ENCODE measurements at places on chromosomes 13 and 19.
A peak's percentile ranks its signal among the peaks of the same experiment; 100 is the strongest.

GRCh38 chr19:4844348-4845179 is 13.1 kb upstream of the TICAM1 start:
- no peak for DNase-seq

DNA sequence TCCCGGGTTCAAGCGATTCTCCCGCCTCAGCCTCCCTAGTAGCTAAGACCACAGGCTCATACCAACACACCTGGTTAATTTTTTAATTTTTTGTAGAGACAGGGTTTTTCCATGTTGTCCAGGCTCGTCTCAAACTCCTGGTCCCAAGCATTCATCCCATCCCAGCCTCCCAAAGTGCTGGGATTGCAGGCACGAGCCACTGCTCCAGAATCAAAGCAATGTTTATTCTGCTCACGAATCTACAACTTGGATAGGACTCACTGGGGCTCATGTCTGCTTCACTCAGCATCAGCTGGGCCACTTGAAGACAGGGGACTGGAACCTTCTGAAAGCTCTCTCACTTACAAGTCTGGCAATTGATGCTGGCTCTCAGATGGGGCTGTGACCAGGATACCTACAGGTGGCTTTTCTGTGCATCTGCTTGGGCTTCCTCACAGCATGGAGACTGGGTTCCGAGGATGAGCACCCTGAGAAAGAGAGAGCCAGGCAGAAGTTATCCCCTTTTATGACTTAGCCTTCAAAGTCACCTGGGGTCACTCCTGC is 8.2 kb upstream of the ZNF792 start:
- no peak for DNase-seq

DNA sequence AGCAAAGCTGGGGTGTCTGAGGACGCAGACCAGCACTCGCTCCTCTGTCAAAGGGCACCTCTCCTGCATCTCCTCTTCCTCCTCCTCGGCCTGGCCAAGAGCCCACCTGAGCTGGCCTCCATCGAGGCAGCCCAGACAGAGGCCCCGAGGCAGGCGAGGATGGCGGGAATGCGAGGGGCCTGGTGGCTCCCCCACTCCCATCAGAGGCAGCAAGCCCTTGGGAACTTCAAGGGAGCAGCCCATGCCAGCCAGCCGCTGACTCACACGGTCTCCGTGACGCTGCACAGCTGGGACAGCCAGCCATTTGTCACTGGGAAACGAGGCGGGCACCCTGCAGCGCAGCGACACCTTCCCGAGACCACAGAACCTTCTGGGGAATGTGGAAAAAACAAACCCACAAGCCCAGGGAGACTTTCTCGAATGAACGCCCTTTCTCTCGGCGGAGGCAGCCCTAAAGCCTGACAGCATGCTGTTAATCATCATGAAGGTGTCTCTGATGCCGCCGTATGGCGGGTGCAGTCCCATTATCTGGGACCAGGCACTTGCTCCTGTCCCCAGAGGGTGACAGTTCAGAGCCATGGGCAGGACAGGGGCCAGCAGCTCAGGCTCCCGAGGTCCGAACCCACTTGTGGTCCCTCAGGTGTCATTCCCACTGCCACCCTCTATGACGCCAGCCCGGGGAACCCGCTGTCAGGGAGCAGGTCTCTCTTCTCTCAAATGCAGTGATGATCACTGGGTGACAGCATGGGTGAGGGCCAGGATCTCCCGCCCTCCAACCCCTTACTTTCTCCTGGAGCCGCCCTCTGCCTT is 53.0 kb downstream of the PEPD start:
- DNase-seq = no peak

GRCh38 chr13:47665043-47665442 is 336.0 kb downstream of the SUCLA2 start:
- no peak for DNase-seq

GRCh38 chr19:42250666-42251531 is 4.0 kb downstream of the ERF start:
- no peak for DNase-seq

DNA sequence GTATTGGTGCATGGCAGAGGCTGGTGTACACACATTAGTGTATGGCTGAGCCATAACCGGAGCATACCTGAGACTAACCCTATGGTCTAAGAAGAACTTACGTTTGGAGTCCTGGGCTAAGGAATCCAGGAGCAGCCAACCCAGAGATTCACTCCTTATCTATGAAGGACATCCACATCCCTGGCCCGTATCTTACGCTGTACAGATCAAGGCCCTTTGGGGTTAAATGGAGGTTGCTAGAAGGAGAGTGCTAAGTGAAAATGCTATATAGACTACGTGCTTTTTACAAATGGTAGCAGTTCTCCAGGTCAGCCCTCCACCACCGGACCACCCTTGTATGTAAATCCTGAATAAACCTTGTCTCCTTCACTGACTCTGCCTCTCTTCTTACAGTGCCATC is 1.9 kb upstream of the SUGT1 start:
- no peak for DNase-seq

- no peak for DNase-seq
Measured at GRCh38 chr13:25116044-25116443, 20.1 kb downstream of the PABPC3 start.

DNA sequence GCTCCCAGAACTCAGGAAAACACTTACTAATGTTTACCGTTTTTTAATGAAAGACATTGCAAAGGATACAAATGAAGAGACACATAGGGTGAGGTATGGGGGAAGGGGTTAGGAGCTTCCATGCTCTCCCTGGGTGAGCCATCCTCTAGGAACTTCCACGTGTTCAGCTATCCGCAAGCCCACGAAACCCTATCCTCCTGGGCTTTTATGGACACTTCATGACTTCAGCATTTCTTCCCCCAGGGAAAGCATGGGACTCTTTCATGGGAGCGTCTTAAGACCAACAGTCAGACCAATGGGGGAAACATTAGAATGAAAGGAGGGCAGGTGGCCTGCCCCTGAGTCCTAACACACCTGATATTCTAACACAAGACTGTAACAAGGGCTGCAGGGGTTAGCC is 6.6 kb upstream of the ESD start:
- DNase-seq = no peak

DNA sequence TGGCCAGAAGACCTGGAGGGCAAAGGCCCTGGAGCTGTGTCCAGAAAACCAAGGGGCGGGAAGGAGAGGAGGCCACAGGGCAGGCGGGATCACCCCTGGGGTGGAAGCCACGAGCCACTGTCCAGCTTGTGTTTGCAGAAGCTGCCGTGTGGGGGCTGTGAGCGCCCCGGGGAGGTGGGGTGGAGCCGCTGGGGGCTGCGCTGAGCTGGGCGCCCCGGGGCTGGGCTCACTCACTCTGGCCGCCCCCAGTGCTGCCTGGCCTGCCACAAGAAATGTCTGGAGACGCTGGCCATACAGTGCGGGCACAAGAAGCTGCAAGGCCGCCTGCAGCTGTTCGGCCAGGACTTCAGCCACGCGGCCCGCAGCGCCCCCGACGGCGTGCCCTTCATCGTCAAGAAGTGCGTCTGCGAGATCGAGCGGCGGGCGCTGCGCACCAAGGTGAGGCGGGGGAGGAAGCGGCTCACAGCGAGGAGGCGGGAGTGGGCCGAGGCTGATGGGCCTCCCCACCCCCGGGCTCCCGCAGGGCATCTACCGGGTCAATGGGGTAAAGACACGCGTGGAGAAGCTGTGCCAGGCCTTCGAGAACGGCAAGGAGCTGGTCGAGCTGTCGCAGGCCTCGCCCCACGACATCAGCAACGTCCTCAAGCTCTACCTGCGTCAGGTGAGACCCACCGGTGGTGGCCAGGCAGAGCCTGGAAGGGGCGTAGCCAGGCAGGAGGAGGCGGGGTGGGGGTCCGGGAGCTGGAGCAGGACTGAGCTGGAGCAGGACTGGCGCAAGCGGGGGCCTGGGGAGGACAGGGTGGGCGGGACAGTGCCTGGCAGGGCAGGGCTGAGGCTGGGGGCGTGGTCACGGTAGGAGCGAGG is 13.6 kb downstream of the POLR2E start:
- DNase-seq = no peak

DNA sequence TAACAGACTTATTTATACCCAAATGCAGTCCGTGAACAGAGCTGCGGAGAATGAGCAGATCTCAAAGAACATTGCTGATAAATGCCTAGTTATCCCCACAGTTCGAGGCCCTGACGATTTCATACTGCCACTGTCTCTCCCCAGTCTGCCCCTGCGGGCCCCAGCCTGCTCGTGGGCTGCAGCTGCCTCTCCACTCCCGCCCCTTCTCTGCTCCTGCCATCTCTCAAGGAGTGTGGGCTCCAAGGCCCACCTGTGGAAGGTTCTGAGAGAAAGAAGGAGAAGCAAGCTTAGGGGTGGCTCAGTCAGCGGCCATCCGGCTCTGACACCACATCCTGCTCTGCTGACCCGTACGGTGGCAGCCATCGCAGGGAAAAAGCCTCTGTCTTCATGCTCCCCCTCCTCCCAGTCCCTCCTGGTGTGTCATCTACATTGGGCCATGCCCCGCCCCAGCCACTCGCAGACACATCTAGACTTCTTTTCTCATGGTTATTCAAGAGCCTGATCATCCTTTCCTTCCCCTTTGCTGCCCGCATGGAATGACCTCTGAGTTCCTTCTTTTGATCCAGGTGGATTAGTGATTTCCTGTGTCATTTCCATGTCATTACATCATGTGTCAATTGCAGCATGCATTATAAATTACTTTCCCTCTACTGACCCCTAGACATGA is 52.0 kb downstream of the EPS15L1 start:
- no peak for DNase-seq

DNA sequence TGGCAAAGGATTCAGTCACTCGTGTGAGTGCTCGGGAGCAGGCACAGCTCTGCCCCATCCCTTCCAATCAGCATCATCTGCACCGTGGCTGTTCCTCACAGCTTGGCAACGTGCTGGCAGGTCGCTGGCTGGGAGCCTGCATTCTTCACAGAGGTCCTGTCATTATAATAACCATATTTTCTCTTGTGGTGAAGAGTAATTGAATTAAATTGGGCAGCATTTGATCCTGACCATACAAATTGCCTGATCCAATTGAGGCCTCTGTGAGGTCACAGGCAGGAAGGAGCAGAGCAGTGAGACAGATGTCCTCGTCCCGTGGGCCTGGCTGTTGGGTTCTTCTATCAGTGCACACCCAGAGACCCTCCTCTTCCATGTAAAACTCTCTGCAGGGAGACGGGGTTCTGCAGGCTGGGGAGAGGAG is 407.8 kb downstream of the COG6 start:
- no peak for DNase-seq

DNA sequence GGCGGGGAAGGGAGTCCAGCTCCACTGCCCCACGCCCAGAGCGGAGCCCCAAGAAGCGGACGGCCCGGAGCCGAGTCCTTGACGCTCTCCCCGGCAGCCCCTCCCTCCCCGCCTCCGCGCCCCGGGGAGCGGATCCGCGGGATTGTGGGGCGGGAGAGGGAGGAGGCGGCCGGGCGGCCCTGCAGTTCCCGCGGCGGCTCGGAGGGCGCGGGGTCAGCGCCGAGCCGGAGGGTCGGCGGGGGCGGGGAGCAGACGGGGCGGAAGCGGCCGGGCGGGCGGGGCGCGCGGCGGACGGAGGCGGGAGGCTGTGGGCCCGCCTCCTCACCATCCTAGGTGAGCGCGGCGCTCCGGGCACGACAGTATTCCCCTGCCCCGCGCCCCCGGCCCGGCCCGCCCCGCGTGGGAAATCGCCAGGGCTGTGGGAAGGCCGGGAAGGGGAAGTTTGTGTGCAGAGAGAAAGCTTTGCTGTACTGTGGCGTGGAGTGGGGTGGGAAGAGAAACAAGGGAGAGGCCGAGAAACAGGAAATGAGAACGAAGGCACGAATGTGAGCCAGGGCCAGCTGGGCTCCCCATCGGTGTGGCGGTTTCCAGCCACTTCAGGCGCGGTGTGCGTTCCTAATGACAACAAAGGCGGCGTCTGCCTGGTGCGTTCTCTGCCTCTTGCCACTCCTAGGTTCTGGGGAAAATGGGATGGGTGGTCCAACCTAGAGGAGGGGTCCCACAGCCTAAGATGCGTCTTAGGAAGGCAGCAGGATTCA is 1.3 kb upstream of the KLF12 start:
- peak; percentile 37 for DNase-seq

GRCh38 chr19:835210-835810 is 5.5 kb upstream of the PRTN3 start:
- no peak for DNase-seq

DNA sequence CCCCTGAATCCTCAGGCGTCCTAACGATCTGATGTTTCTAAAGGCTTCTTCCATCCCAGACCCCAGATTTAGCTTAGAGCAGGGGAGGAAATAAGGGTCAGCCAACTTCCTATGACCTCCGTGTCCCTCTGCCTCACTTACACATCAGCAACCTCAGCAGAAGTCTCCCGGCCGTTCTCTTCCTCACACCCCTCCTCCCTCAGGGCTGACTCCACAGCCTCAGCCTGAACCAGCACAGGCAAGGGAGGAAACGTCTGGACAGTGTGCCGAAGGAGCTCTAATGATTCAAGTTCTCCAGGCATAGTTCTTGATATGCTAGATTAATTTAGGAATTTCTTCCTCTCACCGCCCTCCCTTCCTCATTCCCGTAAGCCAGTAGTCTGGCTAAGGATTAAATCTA is 121.4 kb downstream of the NUFIP1 start:
- DNase-seq = no peak

GRCh38 chr13:94053986-94054593 is 425.4 kb downstream of the DCT start:
- DNase-seq = no peak

GRCh38 chr13:73025217-73026012 is 33.4 kb upstream of the KLF5 start:
- DNase-seq = no peak

- no peak for DNase-seq
Measured at GRCh38 chr19:19426799-19427198, 21.3 kb downstream of the GATAD2A start.

All from stimulated activated CD8-positive, alpha-beta memory T cell treated with anti-CD3 and anti-CD28 coated beads, Interleukin-15, amount 100 ng/mL, for 24 hours (primary cell).